DMS79 treated with DMSO at 0.1 percent for 48 hours (cell line): ENCODE measurements at places on chromosomes 7 and 10.

- no peak for DNase-seq
Observed at GRCh38 chr10:62095181-62096122, 173.2 kb downstream of the RTKN2 start.

- DNase-seq, result no peak
Observed at GRCh38 chr7:120856198-120856597, 1.7 kb downstream of the TSPAN12 start.

DNA sequence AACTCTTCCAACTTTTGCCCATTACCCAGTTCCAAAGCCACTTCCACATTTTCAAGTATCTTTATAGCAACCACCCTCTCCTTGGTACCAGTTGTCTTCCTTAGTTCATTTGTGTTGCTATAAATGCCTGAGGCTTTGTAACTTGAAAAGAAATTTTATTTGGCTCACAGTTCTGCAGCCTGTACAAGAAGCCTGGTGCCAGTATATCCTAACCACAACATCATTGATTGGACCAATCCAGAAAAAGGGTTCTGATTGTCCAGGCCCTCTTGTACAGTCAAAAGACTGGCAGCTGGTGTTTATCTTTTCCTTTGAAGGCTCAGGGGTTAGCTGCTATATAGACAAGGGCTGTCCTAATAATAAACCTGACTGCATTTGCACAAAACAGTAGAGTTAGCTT, 21.1 kb upstream of the ABCC2 start:
- DNase-seq, result no peak

GRCh38 chr7:93146472-93147141, 1.6 kb downstream of the SAMD9L start:
- no peak for DNase-seq

DNA sequence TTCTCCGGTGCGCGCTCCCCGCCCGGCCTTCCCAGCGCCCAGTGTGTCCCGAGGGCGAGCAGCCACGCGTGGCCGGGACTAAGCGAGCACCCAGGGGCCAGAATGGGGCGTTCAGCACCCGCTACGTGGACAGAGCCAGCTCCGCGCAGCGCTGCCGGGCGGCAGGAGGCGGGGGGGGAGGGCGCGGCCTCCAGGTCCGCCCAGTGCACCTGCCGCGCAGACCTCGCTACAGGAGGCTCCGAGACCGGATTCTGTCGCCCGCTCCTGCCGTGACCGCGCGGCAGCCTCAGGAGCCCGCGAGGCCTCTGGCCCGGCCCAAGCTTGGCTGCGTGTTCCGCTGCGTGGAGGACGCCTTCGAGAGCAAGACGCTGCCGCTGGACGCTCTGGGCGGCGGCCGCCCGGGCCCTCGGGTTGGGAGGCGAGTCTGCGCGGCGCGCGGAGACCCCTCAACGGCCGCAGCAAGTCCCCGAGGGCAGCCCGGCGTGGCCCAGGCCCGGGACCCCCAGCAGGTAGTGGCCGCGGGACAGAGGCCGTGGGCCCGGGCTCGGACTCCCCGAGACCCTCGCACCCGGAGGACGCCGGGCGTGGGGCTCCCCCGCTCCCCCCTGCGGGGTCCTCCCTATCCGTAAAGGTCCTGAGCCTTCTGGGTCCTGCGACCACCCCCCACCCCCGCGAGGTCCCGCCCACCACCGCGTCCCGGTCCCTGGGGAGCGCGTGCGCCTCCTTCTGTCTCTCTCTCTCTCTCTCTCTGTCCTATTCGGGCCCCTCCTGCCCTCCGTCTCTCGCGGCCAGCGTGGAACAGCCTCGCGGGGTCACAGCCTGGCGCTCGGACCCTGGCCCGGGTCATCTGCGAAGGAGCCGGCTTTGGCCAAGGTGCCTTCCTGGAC, 904 bp upstream of the DPYSL4 start:
- no peak for DNase-seq
